ENCODE measurements at places on chromosomes 7 and 10.

DNA sequence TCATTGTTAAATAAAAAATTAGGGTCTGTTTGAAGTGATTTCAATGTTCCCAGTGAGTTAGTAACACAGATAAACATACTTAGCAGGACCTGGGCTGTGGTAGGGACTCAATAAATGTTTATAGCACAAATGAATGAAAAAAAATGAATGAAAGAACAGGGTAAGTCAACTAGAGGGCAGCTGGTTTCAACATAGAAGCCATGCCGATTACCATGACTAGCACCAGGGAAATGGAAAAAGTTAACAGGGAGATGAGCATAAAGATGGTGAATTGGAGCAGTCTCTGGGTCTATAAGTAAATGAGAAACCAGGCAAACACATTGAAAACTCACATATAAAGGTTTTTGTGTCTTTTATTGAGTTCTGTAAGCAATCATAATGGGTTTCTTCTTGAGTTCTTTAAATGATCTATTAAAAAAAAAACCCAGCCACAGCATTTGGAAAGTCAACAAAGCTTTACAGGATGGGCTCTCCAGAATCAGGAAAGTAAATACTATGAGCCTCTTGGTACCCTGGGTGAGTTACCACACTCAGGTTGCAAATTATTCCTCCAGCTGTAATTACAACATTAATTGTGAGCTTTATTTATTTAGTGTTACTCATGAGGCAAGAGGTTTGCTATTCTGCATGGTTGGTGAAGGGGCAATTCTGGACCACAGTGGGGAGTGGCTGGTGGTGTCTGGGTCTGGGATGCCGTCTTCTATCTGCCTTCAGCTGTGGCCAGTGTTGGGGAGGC, 46.1 kb upstream of the MTPN start:
- no peak for DNase-seq

GRCh38 chr7:87148332-87148955, 3.8 kb upstream of the DMTF1 start:
- DNase-seq, result no peak

GRCh38 chr7:134414109-134414508, 44.8 kb downstream of the AKR1B1 start:
- no peak for DNase-seq

GRCh38 chr10:91684841-91685240, 52.0 kb upstream of the PPP1R3C start:
- no peak for DNase-seq

DNA sequence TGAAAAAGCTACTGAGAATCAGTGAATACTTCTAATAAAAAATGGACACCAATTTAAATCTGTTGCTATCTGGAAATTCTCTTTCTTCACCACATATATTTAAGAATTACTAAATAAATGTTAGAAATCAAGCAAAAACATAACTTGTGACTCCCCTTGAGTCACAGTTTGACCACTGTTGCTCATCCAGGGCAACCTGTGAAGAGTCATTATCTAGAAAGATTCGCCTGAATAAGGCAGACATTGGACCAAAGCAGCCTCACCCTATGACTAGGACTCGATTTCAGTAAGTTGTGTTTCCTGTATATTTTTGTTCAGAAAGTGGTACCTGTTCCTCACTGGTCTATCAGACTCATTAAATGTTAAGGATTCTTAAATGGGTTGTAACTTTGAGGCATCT, 572.4 kb downstream of the ATRNL1 start:
- no peak for DNase-seq

GRCh38 chr10:17912754-17913153, 39.0 kb upstream of the SLC39A12 start:
- DNase-seq, result no peak

DNA sequence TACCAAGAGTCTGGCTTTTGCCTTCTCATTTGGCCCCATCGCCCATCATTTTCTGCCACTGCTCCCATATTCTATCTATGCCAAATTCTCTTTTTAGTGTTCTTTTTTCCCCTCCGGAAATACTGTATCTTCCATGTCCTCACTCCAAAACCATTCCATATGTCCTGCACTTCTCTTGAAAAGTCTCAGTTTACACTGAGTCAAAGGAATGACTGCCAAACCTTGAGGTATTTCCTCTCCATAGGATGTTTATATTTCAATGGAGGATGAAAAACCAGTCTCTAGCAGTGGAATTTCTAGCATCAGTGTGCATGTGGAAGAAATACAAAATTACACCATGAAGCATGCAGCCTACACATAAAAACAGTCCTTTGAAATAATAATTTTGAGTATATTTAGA, 121.4 kb upstream of the PHYHIPL start:
- DNase-seq, result no peak

- DNase-seq, result no peak
These were observed 704.2 kb upstream of the MBL2 start for GRCh38 chr10:53476650-53477312.

DNA sequence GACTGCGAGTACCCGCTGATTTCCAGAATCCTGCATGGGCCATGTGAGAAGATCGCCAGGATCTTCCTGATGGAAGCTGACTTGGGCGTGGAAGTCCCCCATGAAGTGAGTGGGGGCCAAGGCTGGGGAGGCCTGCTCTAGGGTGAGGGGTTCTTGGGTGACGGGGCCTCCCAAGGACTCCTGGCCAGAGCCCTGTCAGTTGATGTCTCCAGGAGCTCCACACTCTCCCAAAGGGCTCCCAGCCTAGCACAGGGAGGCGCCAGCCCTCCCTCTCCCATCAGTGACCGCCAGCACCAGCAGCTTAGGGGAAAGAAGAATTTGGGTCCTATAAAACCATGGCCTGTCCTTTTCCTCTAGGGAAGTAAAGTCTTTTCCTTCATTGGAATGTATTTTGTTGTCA, 9.8 kb upstream of the ZNF22 start:
- no peak for DNase-seq

DNA sequence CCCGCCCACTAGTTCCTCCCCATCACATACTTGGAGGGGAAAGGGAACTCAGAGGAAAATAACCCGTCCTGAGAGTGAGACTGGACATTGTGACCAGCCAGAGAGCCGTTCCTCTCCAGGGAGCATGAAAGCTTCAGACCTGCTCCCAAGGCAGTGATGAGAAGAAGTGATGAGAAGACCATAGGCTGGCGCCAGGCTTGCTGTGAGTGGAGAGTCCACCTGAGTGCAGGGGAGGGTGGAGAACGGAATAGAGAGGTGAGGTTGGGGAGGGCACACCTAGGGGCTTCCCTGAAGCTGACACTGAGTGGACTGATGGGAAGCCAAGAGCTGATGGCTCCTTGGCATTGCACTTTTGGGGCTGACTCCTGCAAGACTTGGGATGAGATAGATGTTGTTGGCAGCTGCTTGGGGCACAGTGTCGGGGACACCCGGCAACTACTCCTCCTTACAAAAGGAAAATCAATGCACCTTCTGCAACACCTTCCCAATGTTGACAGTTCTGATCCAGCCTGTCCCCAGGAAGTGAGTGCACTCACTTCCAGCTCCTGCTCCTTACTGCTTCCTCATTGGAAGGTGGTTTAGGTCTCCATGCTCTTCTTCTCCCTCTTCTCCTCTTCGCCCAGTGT, 79.4 kb downstream of the EMX2 start:
- no peak for DNase-seq
